Hematopoietic multipotent progenitor cell treated with erythropoietin and hydrocortisone succinate and interleukin-3 and kit ligand, for 8 days (in vitro differentiated cells): ENCODE measurements at places on chromosomes 3 and 15.
A peak's percentile ranks its signal among the peaks of the same experiment; 100 is the strongest.

DNA sequence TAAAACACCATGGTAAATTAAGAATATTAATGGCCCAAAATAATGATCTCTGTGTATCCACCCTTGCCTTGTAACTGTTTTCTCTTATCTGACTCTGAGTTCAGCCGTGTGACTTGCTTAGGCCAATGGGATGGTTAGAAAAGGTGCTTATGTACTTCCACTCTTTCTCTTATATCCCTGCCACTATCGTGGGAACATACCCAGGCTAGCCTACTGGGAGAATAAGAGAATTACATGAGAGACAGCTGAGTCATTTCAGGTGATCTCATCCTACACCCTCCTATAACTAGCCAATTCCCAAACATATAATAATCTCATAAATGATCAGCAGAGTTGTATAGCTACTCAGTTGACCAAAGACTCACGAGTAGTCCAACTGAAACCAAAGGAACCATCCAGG lies 98.3 kb upstream of the ABI3BP start:
- no peak for DNase-seq

DNA sequence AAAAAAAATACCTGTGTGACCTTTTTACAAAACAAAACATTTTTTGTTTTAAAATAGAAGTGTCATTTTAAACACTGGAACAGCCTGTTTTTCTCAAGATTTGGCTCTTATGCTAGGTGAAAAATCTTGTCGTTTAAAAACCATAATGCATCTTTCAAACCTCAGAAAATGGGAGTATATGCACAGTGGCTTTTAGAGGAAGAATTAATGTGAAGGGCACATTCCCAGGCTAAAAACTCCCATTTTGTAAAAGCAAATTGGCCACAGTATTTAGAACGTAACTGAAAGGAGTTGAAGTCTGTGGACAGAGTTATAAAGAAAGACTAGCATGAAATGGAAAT lies 190.0 kb downstream of the OSBPL10 start:
- DNase-seq = no peak

DNA sequence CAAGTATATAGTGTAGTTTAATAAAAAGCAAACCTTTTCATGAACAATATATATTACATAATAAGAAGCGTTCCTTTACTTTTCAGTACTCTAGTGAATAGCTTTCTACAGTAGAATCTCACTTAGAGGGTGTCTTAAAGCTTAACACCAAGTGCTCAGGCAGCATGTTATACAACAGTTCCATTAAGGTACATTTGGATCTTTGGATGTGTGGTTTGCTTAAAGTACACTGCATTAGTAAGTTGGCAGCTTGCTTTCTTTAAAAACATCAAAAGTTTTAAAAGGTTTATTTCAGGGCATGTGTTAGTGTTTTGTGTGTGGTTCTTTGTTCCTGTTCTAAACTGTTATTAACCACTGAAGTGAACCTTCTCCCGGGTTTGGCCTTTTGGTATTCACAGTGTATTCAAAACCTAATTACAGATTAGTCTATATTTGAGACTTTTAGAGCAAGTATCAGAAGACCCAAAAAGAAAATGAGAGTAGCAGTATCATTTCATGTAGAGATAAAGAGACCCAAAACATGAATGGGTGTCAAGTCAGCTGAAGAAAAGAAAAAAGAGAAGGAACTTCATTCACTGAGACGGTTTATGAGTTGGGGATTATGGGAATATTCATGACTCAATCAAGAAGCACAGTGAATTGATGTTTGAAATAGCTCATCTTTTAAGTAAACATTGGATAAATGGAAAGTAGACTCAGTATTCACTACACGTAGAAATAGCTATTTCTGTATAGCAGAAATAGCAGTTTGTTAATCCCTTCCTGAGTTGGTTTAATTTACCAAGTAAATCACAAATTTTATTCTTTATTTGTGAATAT lies 93.9 kb downstream of the OPA1 start:
- peak; percentile 31 for DNase-seq

DNA sequence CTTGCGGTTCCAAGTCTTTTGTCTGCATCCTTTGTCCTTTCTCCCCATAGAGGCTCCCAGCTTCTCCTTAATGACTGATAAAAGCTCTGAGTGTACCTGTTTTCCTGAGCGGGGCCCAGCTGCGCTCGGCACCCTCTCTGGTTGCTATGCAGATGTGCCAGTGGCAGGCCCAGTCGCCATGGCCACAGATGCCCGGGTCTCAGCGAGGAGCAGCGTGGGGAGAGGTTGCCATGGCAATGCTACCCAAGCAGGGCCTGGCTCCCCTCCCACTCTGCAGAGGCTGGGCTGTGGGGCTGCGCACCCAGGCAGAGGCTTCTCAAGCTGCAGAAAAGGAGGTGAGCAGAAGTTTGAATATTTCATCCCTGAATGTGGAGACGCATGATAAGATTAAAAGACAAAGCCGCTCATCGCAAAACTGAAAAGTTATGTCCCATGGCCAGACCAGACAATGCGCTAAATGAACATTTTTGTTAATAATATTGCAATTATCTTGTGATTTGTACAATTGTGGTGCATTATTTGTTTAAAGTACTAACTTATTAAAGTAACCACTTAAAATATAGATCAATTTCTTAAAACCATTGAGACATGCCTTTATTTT lies 66.1 kb downstream of the TPRA1 start:
- DNase-seq = no peak

DNA sequence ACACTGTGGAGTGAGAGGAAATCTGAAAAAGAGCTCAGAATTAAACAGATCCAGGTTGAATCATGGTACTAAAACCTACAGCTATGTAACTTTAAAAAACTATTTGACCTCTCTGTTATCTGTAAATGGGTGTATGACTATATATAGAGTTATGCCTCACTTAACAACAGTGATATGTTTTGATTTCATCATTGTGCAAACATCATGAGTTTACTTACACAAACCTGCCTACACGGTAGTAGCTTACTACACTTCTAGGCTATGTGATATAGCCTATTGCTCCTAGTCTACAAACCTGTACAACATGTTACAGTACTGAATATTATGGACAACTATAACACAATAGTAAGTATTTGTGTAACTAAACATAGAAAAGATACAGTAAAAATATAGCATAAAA lies 191.6 kb upstream of the MEIS2 start:
- no peak for DNase-seq

DNA sequence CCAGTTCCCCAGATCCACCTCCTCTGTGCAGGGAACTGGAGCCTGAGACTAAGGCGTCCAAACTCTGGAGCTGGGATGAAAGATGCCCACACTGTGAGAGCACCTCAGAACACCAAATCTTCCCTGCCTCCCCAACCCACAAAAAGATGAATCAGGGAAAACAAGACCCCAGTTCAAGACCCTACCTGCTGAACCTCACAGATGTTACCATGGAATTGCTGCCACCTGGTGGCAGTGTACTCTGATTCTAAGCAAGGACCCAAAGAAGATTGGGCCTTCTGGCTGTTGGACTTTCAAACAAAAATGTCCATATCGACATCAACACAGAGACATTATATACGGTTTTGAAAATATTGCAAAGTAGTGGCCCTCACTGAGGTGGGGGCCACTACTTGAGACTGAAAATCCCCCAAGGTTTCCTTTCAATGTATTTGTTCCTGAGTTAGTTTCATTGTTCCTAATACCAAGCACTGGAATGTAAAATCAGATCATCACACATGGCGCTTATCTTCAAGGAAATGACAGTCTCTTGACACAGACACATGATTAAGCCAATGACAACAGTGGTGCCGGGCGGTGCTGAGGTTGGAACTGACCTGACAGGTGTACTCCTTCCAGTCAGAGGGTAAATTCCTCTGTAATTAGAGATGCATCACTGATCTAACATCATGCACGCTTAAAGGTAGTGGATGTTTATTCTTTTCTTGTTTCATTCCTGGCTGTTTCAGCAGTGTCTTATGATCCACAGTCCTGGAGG lies 67.6 kb downstream of the SLC6A11 start:
- DNase-seq = peak; percentile 7

DNA sequence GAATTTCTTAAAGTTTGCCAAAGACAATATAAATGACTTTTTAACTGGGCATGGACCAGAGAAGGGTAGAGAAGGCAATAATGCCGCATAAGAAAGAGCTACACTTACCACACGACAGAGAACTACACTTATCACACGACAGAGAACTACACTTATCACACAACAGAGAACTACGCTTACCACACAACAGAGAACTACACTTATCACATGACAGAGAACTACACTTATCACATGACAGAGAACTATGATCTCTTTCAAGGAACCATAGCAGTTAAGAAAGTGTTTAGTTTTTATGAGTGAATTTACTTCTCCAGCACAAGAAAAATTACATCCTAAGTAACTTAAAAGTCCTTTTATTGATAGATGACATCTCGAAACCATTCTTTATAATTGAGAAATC lies 32.0 kb downstream of the DCUN1D1 start:
- DNase-seq = peak; percentile 92

GRCh38 chr3:144032531-144033239 lies 61.1 kb downstream of the DIPK2A start:
- DNase-seq = no peak

DNA sequence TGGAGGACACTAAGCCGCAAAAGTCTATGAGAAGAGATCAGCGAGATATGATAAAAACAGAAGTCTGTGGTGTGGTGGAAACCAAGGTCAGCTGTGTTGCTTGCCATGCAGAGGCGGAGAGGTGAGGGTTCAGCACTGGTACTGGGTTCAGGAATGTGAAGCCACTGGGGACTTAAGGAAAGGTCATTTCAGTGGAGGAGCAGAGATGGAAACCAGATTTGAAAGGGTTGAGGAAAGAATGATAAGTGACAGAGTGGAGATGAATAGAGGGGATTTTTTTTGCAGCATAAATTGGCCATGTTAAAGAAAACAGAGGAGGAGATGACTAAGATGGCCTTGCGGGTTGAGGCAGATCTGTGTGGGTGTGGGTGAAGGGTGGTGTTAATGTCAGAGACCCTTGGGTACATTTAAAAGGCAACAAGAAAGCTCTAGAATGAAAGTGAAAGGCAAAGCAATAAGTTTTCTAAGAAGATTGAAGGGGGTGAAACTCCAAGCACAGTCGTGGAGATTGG lies 265.5 kb downstream of the ADAMTSL3 start:
- no peak for DNase-seq

GRCh38 chr15:78987556-78988360 lies 42.9 kb upstream of the CTSH start:
- DNase-seq = no peak

GRCh38 chr15:80977627-80978036 lies 12.0 kb downstream of the MESD start:
- DNase-seq = peak; percentile 69

- DNase-seq = no peak
Measured at GRCh38 chr3:157079676-157080369, 80.1 kb downstream of the CCNL1 start.

DNA sequence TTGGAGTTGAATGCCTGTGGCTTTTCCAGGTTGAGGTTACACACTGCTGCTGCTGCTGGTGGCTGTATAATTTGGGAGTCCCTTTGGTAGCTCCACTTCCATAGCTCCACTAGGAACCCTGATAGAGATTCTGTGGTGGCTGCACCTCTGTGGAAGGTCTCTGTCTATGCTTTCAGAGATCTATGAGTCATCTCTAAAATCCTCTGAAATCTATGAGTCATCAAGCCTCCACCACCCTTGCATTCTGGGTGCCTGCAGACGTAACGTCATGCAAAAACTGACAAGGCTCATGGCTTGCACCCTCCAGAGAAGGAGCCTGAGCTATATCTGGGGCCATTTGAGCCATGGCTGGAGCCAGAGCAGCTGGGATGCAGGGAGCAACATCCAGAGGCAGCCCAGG lies 1037.0 kb upstream of the CFAP20DC start:
- DNase-seq = peak; percentile 13

DNA sequence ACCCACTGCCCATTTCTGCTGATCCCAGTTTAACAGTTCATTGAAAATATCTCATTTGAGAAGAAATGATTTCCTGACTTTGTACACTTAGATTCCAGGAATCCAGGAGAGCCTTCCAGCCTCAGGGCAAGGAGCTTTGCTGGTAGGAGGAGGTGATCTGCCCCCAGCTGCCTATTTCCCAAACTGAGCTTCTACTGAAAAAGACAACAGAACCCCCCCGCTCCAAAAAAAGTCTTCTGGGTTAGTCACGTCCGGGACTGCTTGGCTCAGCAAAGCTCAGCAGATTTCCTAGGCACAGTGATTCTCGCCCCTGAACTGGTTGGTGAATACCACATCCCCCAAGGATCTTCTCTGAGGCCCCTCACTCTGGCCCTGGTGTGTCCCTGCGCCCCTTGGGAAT lies 13.1 kb downstream of the SLC6A6 start:
- DNase-seq = no peak

- no peak for DNase-seq
Measured at GRCh38 chr3:108546692-108547091, 36.3 kb upstream of the MYH15 start.

DNA sequence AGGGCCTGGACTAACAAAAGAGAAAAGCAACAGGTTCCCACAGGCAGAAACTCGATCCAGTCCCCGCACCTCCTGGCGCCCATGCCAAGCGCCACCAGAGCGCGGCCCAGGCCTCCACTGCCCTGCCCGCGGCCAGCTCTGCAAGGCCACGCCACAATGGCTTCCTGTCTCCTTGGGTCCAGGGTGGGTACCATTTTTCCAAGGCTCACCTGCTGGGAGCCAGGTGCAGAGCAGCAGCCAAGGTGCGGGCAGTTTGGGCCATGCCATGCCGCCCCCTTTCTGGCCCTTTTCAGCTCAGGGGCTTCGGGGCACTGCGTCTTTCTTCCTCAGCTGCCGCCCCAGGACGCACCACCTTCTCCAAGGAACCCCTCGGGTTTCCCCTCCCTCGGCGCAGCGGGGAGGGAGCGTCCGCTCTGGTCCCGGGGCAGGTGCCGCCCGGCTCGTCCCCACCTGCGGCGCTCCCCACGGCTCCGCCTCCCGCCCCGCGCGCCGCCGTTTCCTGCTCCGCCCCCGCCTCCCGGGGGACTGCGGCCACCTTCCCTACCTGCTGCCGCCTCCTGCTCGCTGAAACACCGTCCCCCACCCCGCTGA lies at the start of gene ILDR1:
Gene ILDR1 (minus strand): TSS at position 437 of the 591 bp plus-strand sequence. CDS start 170 bp downstream, at position 267.
- no peak for DNase-seq

DNA sequence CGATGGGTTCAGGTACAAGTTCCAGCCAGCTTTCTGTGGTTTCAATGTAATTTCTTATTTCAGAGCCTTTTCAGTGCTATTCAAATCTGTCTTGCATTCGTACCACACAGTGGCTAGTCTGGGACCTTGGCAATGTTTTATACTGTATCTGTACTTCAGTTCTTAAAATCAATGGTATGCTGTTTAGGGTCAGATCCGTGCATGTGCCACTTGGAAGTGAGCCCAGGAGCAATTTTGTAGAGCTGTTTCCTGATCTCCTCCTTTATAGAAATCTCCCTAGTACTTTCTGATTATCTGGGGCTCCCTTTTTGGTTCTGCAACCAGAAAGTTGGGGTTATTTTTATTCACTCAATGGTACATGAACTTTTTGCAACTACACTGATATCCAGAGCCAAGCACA lies 59.5 kb upstream of the NDUFB4 start:
- DNase-seq = no peak

- no peak for DNase-seq
Measured at GRCh38 chr3:57091521-57092273, 31.2 kb downstream of the SPATA12 start.

GRCh38 chr15:34951993-34952392 lies 17.5 kb downstream of the AQR start:
- no peak for DNase-seq

- DNase-seq = peak; percentile 63
Measured at GRCh38 chr3:107430996-107431245, 53.7 kb downstream of the CCDC54 start.

- peak; percentile 11 for DNase-seq
Measured at GRCh38 chr3:139455855-139456254, 20.5 kb downstream of the RBP2 start.

GRCh38 chr15:23370578-23370977 lies 16.0 kb downstream of the GOLGA8S start:
- no peak for DNase-seq
